ENCODE measurements at places on chromosomes 5 and 9.
A peak's percentile ranks its signal among the peaks of the same experiment; 100 is the strongest.

GRCh38 chr5:132877938-132878337 lies 4.5 kb downstream of the LEAP2 start:
- DNase-seq = no peak

DNA sequence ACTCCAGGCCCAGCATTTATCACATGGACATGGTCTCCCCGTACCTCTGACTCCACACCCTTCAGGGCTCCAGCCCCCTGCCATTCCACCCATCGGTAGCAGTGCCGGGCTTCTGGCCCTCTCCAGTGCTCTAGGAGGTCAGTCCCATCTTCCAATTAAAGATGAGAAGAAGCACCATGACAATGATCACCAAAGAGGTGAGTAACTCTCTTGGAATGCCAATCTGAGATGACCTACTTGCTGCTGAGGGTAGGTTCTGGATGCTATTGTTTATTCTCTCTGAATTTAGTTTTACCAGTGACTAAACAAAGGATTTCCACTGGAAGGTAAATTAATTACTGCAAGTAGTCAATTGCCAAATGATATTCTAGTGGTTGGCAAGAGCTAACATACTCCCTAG lies 80.8 kb downstream of the TLE4 start:
- no peak for DNase-seq

GRCh38 chr9:129673602-129674001 lies 8.2 kb downstream of the PRRX2 start:
- no peak for DNase-seq

DNA sequence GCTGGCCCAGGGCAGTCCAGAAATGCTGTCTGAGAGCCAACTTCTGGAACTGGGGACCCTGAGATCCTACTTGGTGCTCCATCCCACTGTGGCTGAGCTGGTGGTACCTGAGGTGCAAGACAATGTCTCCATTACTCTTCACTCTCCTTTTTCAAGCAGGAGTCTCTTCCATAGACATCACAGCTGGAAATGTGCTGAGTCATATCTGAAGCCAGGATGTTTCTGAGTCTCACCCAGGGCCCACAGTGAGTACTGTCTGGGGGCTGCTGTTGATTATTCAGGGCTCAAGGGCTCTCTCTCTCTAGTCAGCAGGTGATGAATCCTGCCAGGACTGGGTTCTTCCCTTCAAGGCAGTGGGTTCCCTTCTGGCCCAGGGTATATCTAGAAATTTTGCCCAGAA lies 145.2 kb upstream of the TAS2R1 start:
- DNase-seq = no peak

- DNase-seq = no peak
Measured at GRCh38 chr5:151202381-151203139, 21.3 kb downstream of the CCDC69 start.

- DNase-seq = no peak
Measured at GRCh38 chr5:7805379-7805778, 45.6 kb downstream of the CFAP90 start.

GRCh38 chr5:119353686-119354366 lies 2.0 kb upstream of the TNFAIP8 start:
- no peak for DNase-seq

DNA sequence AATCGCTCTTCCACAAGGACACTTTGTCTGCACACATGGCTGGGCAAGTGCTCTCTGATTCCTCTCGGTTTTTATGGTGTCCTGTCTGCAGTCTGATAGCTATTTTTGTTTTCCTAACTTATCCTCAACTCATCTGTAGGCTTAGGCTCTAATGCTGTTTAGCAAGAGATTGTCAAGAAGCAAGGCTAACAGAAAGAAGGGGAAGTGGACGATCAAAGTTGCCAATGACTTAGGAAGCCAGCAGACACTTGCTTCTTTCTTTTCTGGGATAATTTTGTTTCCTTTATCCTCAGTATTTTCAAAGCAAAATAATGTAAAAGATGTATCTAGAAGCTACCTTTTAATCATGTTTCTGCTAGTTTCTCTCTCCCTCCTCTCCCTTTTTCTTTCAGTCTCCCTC lies 130.7 kb downstream of the PRKACG start:
- no peak for DNase-seq

GRCh38 chr5:57348376-57349140 lies 134.1 kb downstream of the ACTBL2 start:
- no peak for DNase-seq

GRCh38 chr9:87395804-87396479 lies 101.7 kb upstream of the DAPK1 start:
- DNase-seq = no peak

GRCh38 chr5:181045316-181045715 lies 5.2 kb downstream of the BTNL9 start:
- no peak for DNase-seq

DNA sequence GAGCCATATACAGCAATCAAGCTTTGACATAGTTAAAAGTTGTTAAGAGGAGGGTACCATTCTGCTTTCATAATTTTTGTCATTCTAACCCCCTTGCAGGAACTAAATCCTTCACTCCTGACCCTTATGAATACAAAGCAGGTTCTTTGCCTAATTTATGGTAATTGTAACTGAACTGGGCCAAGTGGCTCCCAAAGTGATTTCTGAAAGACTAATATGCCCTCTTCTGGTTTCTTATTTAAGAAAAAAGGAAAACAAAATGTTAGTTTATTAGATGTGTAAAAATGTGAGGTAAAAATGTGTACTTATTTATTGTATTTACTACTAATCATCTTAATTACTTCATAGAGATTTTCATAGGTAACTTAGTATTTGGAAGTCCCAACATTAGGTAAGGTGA lies 268.5 kb downstream of the BNC2 start:
- DNase-seq = no peak

DNA sequence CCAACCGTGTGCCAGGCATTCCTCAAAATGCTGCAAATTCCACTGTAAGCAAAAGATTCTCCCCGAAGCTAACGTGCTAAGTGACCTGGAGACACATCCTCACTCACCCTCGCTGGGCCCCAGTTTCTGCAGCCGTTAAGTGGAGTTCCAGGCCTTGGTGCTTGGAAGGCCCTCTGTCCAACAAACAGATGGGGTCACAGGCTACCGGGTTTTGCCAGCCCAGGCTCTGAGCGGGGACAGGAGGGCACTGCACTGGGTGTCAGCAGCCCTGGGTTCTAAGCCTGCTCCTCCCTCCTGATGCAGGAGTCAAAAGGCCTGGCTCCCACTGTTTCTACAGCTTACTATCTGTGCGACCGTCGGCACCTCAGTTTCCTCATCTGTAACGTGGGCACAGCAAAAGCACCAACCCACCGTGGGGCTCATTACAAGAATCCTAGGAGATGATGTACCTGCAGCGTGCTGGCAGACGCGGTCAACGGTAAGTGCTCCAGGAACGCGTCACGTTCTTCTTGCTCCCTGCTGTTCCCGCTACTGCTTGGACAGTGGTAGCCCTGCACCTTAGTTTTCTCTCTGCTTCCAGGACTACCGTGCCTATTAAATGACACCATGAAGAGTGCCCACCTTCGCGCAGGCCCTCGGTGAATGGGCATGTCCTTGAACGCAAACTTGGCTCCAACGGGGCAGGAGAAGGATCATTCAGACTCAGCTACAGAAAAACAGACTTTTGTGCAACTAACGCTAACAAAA lies 84.8 kb downstream of the ADAMTS2 start:
- DNase-seq = no peak

- peak; percentile 59 for DNase-seq
Measured at GRCh38 chr5:83877911-83878706, 157.5 kb upstream of the HAPLN1 start.

DNA sequence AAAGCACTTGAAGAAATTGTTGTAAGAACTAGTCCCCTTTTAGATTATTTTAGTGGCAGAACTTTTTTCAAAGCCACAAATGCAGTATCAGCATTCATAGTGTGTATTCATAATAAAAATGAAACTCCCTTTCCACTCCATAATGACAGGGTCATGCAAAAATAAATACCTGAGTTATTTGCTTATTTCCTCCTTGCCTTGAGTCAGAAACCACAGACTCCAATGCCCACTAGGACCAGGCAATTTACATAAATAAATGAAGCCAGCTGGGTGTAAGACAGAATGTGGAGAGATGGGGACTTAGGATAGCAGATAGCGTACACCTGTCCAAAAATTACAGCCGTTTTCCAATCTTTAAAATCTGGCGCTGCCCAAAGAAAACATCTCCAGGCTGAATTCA lies 417.8 kb downstream of the TMEM161B start:
- DNase-seq = no peak

DNA sequence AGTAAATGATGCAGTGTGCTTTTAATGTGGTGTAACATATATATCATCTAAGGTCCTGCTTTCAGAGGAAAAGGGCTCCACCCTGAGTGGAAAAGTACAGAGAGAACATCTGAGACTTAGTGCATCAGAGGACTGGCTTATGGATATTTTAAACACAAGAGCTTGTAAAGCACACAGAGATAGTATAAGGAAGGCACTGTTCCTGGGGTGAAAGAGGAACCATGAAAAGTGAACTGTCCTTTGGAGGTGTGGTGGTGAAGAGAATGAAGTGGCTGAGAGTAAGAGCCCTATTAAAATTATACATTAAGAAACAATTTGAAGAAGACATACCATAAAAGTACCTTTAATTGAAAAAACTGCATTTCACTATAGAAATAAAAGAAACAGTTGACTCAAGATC lies 68.9 kb downstream of the CSF2 start:
- no peak for DNase-seq

DNA sequence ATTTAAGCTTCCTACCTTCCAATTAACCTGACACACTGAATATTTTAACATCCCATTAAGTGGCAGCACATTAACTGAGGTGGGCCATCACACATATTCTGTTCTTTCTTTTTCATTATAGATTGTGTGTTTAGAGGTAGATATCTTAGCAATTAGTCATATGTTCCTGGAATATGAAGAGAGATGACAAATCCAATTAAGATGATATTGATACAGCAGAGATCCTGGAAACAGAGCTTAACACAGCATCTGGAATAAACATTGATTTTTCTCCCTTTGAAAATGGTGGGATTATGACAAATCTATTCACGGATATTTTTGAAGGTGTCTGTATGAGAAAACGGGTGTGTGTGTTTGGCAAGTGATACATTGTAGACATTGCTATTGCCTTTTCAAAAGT lies 448.0 kb downstream of the CDH10 start:
- no peak for DNase-seq

- no peak for DNase-seq
Measured at GRCh38 chr5:124289641-124290311, 456.7 kb downstream of the ZNF608 start.

DNA sequence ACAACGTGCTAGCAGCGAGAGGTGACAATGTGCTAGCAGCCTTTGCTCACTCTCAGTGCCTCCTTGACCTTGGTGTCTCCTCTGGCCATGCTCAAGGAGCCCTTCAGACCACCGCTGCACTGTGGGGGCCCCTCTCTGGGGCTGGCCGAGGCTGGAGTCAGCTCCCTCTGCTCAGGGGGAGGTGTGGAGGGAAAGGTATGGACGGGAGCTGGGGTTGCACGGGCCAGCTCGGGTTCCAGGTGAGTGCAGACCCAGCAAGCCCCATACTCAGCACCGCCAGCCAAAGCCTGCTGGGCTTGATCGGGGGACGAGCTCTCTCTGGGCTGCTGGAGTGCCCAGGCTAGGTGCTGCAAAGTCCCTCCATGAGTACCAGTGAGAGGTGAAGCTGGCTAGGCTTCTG lies 180.2 kb downstream of the TRIM36 start:
- no peak for DNase-seq

GRCh38 chr9:127635201-127635735 lies 23.2 kb downstream of the STXBP1 start:
- DNase-seq = no peak

- DNase-seq = no peak
Measured at GRCh38 chr9:105117234-105117633, 127.2 kb upstream of the SLC44A1 start.

DNA sequence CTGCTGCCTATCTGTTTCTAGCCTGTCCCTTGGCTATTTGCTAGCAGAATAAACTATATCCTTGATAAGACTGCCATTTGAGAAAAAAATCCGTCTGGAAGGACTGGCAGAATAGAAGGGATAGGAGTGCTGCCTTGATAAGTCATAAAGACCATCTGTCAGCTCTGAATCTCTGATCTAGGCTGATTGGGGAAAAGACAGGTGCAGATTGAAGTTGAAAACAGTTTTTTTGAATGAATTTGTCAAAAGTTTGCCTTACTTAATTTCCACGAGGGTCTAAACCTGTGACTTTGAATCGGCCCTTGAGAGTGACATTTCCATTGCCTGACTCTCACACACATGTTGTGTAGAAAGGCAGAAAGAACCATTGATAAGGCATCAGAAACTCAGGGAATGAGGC lies 218.6 kb downstream of the MAN2A1 start:
- DNase-seq = no peak

- no peak for DNase-seq
Measured at GRCh38 chr9:7456377-7456776, 343.2 kb downstream of the DMAC1 start.

- no peak for DNase-seq
Measured at GRCh38 chr9:1173211-1173610, 123.1 kb downstream of the DMRT2 start.

DNA sequence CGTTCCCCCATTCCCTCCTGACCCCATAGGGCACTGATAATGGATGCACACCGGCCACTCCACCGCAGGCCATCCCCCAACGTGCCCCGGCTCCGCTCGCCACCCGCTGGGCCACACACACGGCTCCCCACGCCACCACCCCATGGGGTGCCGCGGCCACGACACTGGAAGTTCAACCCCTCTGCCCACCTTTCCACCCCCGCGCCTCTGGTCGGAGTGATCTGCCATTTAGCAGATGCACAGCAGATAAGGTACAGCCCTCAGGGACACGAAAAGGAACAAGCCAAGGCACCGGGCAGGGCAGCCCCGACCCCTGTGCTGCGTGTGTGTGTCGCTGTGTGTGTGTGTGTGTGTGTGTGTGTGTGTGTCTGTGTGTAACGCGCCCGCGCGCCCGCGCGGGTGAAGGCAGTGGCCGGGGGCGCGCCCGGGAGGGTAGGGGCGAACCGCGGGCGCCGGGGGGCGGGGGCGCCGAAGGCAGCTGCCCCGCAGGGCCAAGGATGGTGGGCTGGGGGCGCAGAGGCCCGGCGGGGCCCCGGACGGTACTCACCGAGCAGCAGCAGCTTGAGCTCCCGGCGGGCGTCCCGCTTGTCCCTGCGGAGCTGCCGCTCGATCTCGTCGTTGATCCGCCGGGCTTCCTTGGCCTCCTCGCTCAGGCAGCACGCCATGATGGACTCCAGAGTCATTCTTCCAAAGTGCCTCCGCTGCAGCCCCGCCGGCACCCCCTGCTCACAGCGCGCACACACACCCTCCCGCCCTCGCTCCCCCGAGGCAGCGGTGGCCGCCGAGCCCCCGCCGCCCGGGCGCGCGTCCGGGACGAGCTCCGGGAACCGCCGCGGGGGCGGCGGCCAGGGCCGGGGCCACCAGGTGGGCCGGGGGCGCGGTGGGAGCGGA lies 813 bp downstream of the GNAQ start:
- DNase-seq = no peak

DNA sequence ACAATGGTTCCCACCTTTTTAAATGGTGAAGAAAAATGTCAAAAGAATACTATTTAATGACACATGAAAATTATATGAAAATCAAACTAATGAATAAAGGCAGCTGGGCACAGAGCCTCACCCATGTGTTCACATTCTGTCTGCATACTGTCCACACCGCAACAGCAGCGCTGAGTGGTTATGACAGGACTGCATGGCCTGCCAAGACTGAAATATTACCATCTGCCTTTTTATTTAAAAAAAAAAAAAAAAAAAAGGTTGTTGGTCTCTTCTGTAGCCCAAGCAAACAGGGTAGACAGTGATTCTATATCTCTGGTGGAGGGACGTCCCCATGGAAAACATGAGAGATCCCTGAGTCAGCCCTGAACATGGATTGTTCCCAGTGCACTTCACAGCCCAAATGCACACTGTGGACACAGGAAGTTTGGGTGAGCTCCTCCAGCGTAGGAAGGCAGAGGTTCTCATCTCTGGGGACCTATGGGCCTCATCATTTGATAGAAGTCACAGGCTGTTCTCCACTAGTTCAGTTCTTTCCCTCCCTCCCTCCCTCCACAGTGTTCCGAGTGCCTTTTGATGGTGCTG lies 44.9 kb upstream of the SHC3 start:
- no peak for DNase-seq
